Naive thymus-derived CD8-positive, alpha-beta T cell (primary cell): ENCODE measurements at places on chromosomes 1 and 21. TPM values are rescaled to one million over a fixed set of nuclear protein-coding genes. Genes with fewer than 3 reads are reported as not detected.

The S100A7 gene
- total RNA-seq = not detected

The BRINP3 gene
- total RNA-seq = not detected

- H3K27me3 ChIP-seq = no peaks in the 10 kb centered on the region
- no peak overlapping the region for H3K27ac ChIP-seq
- H3K4me1 ChIP-seq = peaks cover 6% of the 10 kb centered on the region
- no peak overlapping the region for H3K4me3 ChIP-seq
These were observed 83.4 kb downstream of the ATF6 start for GRCh38 chr1:161849518-161849917.

The ATAD3C gene
- total RNA-seq = 0.70 TPM

DNA sequence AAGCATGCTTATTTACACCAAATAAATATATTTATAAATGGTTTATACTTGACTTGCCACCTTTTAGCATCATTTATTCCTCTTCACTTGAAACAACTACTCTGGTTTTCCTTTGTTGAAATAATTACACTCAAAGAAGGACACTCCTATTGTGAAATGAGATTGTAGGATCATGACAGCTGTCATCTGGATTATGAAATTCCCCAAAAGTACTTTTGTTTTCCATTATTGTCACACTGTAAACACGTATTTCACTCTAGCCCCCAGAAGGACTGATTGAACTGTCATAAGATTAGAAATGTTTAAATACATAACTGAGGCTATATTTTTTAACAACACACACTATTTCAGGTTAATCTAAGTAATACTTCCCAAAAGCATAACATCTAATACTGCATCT is 593.8 kb downstream of the LRRIQ3 start:
- no peak for DNase-seq
- no peak overlapping the region for H3K4me3 ChIP-seq
- H3K27ac ChIP-seq = no peak overlapping the region
- H3K4me1 ChIP-seq = no peaks in the 10 kb centered on the region
- no peaks in the 10 kb centered on the region for H3K27me3 ChIP-seq

DNA sequence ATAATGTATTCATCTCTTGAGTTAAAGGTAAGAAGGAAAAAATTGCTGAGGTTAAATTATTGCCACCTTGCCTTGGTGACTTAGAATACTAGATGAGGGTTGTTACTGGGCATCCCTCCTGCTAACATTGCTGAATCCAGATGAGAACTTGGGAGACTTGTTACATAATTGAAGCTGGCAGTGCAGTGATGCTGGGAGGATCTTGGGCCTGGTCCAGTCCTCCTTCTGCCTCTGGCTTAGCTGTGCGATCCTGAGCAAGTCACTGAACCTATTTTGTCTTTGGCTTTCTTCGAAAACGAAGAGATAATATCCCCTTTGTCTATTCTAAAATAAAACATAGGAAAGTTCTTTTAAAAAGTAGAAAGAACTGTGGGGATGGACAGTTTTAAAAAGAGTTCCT is 244.9 kb upstream of the NRIP1 start:
- H3K27ac ChIP-seq = no peak overlapping the region
- no peaks in the 10 kb centered on the region for H3K36me3 ChIP-seq
- H3K4me1 ChIP-seq = no peaks in the 10 kb centered on the region
- no peak overlapping the region for H3K4me3 ChIP-seq

DNA sequence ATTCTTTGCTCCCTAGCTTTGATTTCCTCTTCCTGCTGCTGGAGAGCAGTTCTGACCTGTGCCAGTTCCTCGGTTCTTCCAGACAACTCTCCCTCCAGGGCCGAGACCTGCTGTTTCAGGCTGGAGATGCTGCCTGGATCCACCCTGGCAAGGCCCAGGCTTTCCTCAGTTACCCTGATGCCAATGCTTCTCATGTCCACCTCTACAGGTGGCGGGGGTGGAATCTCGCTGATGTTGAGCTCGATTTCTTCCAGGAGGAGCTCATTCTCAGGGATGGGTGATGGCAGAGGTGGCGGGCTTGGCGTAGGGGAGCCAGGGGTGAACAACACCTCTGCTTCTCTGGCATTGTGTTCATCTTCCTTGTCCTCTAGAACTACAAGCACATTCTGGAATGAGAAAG is 45.3 kb downstream of the KANK4 start:
- peaks cover 2% of the 10 kb centered on the region for H3K27me3 ChIP-seq
- H3K36me3 ChIP-seq = peaks cover 4% of the 10 kb centered on the region
- H3K4me1 ChIP-seq = peaks cover 18% of the 10 kb centered on the region
- DNase-seq = no peak

The C1orf94 gene
- total RNA-seq = not detected

- H3K27me3 ChIP-seq = no peaks in the 10 kb centered on the region
- H3K4me3 ChIP-seq = no peak overlapping the region
- no peaks in the 10 kb centered on the region for H3K4me1 ChIP-seq
- DNase-seq = no peak
These were observed 12.4 kb downstream of the ATP1A2 start for GRCh38 chr1:160127865-160128523.

GRCh38 chr1:147567594-147568381 is 26.5 kb downstream of the BCL9 start:
- no peak overlapping the region for H3K27ac ChIP-seq
- H3K27me3 ChIP-seq = peaks cover 19% of the 10 kb centered on the region
- DNase-seq = no peak

DNA sequence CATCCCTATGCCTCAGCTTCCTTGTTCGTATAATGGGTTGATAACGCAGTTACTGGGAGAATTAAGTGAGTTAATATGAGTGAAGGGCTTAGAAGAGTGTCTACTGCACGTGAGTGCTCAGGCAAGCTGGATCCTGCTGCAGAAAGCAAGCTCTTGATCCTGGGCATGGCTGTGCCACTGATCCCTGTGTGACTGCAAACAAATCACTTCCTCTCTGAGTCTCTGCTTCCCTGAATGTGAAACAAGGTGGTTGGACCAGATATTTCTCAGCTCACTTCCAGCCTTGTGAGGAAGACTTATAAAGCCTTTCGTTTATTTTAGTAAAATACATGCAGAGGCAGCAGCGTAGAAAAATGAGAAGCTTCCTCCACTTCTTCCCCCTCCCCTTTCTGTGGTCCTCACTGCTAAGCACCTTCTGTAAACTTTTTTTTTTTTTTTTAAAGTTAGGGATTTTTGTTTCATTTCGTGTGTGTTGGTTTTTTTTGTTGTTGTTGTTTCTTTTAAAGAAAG is 13.8 kb downstream of the PSEN2 start:
- H3K4me1 ChIP-seq = peaks cover 52% of the 10 kb centered on the region
- H3K4me3 ChIP-seq = peak overlapping the region; percentile 67
- no peaks in the 10 kb centered on the region for H3K27me3 ChIP-seq
- H3K27ac ChIP-seq = peak overlapping the region; percentile 73

DNA sequence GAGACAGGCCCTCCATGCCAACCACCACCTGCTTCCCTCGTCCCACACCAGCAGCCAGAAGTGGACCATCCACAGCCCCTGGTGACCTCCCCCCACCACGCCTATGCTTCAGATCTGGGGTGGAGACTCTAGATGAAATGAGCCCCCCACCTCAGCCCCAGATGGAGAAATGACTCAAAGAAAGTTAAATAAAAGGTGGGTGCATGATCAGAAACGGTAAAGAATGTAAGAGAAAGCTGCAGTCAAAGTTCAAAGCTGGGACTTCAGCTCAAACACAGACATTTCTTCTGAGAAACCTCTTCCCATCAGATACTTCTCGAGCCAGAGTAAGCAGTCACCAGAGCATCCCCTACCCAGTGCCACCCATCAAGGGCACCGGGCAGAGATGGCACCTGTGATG is 43.1 kb upstream of the HMGB4 start:
- peaks cover 28% of the 10 kb centered on the region for H3K27me3 ChIP-seq
- no peak for DNase-seq
- no peak overlapping the region for H3K4me3 ChIP-seq
- no peaks in the 10 kb centered on the region for H3K36me3 ChIP-seq

GRCh38 chr1:167808690-167809089 is 86.9 kb downstream of the MPZL1 start:
- no peak overlapping the region for H3K4me3 ChIP-seq
- DNase-seq = no peak
- peaks cover 19% of the 10 kb centered on the region for H3K36me3 ChIP-seq
- no peaks in the 10 kb centered on the region for H3K27me3 ChIP-seq

GRCh38 chr1:151476083-151476482 is 16.8 kb upstream of the POGZ start:
- no peak for DNase-seq
- no peaks in the 10 kb centered on the region for H3K36me3 ChIP-seq
- no peak overlapping the region for H3K4me3 ChIP-seq
- H3K27me3 ChIP-seq = peaks cover 4% of the 10 kb centered on the region
- no peak overlapping the region for H3K27ac ChIP-seq

The PLEKHA6 gene
- total RNA-seq = 1.2 TPM

The ACADM gene
- 29.7 TPM for total RNA-seq

GRCh38 chr1:179156026-179156425 is 73.5 kb downstream of the ABL2 start:
- peaks cover 29% of the 10 kb centered on the region for H3K4me1 ChIP-seq
- H3K27ac ChIP-seq = no peak overlapping the region
- no peak overlapping the region for H3K4me3 ChIP-seq
- H3K36me3 ChIP-seq = peaks cover 6% of the 10 kb centered on the region
- DNase-seq = no peak
- no peaks in the 10 kb centered on the region for H3K27me3 ChIP-seq

The COX20 gene
- total RNA-seq = 36.8 TPM

DNA sequence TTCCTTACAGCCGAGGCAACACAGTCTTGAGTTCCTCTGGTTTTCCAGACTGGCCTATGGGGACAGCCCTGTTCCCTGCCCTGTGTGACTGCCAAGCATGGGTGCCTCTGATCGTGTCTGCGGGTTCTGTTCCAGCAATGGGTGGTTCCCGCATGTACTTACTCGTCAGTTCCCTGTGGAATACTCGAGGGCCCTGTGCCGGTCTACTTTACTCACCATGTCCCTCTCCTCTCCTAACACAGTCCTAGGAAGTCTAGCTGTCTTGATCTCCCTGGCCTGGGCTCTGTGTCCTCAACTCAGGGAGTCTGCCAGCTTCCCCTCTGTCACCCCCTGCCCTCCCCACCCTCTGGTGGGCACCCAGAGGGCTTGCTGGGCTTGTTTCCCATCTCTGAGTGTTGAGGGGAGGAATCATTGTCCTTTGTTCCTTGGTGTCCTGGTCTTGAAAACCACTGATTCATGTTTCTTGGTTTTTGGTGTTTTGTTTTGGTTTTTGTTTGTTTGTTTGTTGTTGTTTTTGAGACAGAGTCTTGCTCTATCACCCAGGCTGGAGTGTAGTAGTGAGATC is 36.0 kb downstream of the TRAPPC10 start:
- DNase-seq = no peak
- no peak overlapping the region for H3K27ac ChIP-seq
- peaks cover 26% of the 10 kb centered on the region for H3K4me1 ChIP-seq
- no peaks in the 10 kb centered on the region for H3K27me3 ChIP-seq
- no peak overlapping the region for H3K4me3 ChIP-seq

The LEFTY1 gene
- total RNA-seq = not detected

The DMBX1 gene
- total RNA-seq = not detected

GRCh38 chr1:237444120-237444790 is 402.3 kb downstream of the RYR2 start:
- no peak overlapping the region for H3K4me3 ChIP-seq
- no peaks in the 10 kb centered on the region for H3K36me3 ChIP-seq
- H3K4me1 ChIP-seq = peaks cover 1% of the 10 kb centered on the region

DNA sequence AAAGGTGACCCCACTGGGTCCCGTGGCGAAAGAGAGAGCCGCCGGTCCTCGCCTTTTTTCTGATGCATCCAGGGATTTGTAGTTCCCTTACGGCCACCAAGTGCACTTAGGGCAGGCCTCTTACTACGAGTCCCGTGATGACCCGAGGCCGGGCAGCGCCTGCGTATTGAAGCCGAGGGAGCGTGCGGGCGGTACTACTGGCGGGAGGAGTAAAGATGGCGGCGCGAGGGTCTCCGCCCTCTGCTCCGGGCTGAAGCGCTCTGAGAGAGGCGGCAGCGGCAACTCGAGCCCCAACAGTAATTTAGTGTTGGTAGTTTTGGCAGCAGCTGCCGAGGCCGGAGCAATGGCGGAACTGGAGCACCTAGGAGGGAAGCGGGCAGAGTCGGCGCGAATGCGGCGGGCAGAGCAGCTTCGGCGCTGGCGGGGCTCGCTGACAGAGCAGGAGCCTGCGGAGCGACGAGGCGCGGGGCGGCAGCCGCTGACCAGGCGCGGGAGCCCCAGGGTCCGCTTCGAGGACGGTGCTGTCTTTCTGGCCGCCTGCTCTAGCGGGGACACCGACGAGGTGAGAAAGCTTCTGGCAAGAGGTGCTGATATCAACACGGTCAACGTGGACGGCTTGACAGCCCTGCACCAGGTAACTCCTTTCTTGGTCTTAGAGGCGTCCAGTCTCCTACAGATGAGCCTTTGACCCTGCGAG is at the start of gene PPP1R12B:
PPP1R12B (plus strand) TSS at position 191 of the 697 bp plus-strand sequence; CDS start at position 344, 153 bp downstream.
- peak; percentile 93 for DNase-seq
- peak within 1 kb of the TSS; percentile 95 for H3K4me3 ChIP-seq
- H3K36me3 ChIP-seq = no peaks in the 10 kb centered on the region
- peak within 1 kb of the TSS; percentile 78 for H3K27ac ChIP-seq

DNA sequence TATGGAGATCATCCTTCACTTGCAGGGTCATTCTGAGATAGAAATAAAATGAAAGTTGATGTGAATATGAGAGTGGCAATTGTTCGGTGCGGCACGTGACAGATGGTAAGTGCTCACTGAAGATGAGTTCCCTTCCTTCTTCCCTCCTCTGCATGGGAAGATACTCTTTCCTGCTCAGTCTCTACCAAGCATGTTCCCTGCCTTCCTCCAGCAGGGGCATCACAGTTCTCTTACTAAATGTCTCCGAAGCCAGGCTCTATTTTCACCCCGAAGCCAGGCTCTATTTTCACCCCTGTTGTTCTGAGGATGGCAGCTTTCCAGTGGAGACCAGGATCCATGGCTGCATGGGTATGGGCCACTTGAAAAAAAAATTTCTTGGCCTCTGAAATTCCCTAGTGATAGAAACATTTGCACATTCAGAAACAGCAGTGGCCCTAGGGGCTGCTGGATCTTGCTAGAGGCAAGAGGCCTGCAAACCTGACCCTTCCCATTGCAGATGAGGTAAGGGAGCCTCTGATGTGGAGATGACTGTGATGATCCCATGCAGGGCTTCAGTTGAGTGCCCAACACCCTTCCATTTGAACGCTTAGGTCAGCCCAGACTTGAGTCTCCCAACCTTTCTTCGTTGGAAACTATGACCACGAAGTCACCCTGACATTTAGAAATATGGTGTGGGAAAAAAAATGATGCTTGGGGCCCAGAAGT is 123.7 kb upstream of the HMGB4 start:
- DNase-seq = no peak
- H3K27ac ChIP-seq = no peak overlapping the region
- no peaks in the 10 kb centered on the region for H3K36me3 ChIP-seq
- no peaks in the 10 kb centered on the region for H3K4me1 ChIP-seq
